ENCODE measurements at places on chromosomes 11 and 22. TPM values are rescaled to one million over a fixed set of nuclear protein-coding genes. Genes with fewer than 3 reads are reported as not detected.

DNA sequence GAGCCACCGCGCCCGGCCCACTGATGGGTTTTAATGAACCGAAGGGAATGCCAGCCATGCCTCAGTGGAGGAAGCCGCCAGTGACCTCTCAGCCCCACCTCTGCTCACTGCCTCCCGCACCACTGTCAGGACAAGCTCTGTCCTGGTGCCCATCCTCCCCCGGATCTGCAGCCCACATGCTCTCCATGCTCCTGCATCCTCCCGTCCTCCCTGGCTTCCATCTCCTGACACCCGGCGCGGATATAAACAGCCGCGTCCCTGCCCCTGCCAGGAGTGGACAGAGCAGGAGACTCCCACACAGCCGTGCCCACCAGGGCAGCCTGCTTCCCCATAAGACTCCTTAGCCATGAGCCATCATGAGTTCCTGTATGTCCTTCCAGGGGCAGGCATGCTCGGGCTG is 26.9 kb downstream of the MACROD1 start:
- no peak for DNase-seq

Gene NOX4
- 11.8 TPM for total RNA-seq

DNA sequence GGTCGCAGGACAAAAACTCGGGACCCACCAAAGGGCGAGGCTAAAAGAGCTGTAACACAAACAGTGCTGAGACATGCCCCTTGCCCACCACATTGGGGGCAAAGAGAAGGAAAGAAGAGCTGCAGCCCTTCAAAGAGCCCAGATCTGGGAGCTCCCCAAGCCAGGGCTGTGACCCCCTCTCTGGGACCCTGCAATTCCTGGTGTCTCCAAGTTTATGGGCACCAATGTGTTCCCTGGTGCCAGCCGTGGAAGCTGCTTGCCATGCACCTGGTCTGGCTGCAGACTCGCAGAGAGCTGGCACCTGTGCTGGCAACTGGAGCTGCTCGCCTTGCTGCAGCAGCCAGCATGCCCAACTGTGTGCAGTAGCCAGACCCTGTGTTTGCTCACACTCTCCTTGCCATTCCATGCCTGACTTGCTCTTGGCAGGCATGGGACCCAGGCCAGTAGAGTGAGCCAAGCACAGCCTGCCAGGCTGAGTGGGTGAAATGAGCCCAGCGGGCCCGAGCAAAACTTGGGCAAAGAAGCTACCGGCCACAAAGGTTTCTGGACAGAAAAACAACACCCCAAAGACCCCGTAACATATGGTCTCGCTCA is 16.0 kb downstream of the RRP8 start:
- DNase-seq, result no peak

- DNase-seq, result no peak
Observed at GRCh38 chr11:128246364-128246801, 341.0 kb downstream of the ETS1 start.

DNA sequence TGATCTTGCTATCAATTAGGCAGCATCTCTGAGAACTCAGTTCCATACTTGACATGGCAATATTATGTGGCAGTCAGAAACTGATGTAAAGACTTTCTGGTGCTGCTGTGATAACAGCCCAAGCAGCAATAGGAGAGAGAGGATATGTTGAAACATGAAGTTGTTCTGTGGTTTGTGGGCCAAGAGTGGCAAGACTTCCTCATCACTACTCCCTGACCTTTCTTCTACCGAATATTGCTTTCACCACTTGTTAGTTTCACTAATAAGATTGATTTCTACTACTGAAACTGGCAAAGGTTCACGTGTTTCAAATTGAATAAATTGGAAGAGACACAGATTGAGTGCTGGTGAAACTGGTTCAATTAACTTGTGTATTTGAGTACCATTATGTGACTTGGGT is 852.6 kb upstream of the RAG2 start:
- no peak for DNase-seq

Measured in frontal cortex (tissue), 4 donors.